ENCODE measurements at places on chromosomes 13 and 19. TPM values are rescaled to one million over a fixed set of nuclear protein-coding genes. Genes with fewer than 3 reads are reported as not detected.

LRRC63 gene
- total RNA-seq = not detected

PSG2 gene
- total RNA-seq = not detected

NCR1 gene
- total RNA-seq = not detected

NPHS1 gene
- total RNA-seq = not detected

FGF9 gene
- total RNA-seq = not detected

NOP53 gene
- total RNA-seq = 86.8 TPM

RFXAP gene
- 1.2 TPM for total RNA-seq

FBXO27 gene
- 14.0 TPM for total RNA-seq

ZSCAN1 gene
- not detected for total RNA-seq

ZNF71 gene
- 9.4 TPM for total RNA-seq

CRX gene
- total RNA-seq = not detected

CLEC17A gene
- total RNA-seq = not detected

ZNF816 gene
- total RNA-seq = 9.9 TPM

WASF3 gene
- total RNA-seq = 8.3 TPM

SLC25A41 gene
- total RNA-seq = not detected

DIRAS1 gene
- total RNA-seq = 2.5 TPM

FCER2 gene
- not detected for total RNA-seq

DACT3 gene
- 1.7 TPM for total RNA-seq

PGLYRP1 gene
- total RNA-seq = not detected

TEX29 gene
- not detected for total RNA-seq

UBXN6 gene
- total RNA-seq = 71.9 TPM

ZNF429 gene
- 11.0 TPM for total RNA-seq

BCKDHA gene
- 38.6 TPM for total RNA-seq

CDX2 gene
- not detected for total RNA-seq

RNU6-9 gene
- total RNA-seq = not detected

IGFL2 gene
- not detected for total RNA-seq

ARHGEF18 gene
- total RNA-seq = 54.0 TPM

ALOX5AP gene
- 1.2 TPM for total RNA-seq

NAPSA gene
- not detected for total RNA-seq

ZNF180 gene
- 15.7 TPM for total RNA-seq

All from LHCN-M2 (cell line).